Keratinocyte (primary cell): ENCODE measurements at places on chromosomes 7 and 10. TPM values are rescaled to one million over a fixed set of nuclear protein-coding genes. Genes with fewer than 3 reads are reported as not detected.

DNA sequence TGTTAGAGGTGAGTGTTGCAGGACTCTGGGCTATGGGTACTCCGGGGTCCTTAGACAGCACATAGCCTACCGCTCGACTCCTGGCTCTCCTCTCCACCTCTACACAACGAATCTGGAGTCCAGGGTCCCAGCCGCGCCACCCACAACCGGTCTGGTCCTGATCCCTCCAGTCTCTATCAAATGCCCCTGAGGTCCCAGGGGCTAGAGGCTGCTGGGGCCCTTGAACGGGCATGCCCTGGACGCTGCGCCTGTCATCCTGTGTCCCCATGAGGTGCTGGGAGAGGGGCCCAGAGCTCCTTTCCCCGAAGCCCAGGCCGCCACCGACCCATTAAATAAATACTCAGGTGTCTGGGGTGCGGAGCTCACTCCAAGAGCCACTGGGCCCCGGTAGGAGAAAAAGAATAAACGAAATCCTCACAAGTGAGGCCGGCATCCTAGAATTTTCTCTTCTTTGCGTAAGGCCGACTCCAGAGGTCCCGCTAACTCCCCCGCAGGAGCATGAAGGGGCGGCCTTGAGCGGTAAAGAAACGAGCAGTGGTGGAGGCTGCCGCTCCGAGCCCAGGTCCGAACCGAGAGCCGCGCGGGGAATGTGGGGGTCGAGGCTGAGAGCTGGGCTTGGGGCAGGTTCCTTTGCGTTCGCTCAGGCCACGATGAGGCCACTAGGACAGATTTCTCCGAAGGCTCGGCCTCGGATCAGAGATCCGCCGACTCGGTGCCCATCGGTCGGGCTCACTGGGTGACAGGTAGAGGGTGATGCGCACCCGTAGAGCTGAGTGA lies 166.7 kb downstream of the NRF1 start:
- H3K4me1 ChIP-seq: peaks cover 16% of the 10 kb centered on the region
- peaks cover 28% of the 10 kb centered on the region for H3K27me3 ChIP-seq
- peak overlapping the region; percentile 77 for H3K4me3 ChIP-seq
- H3K27ac ChIP-seq: no peak overlapping the region
- no peaks in the 10 kb centered on the region for H3K36me3 ChIP-seq

- H3K27me3 ChIP-seq: no peaks in the 10 kb centered on the region
- no peak overlapping the region for H3K4me3 ChIP-seq
- no peaks in the 10 kb centered on the region for H3K4me1 ChIP-seq
- no peaks in the 10 kb centered on the region for H3K36me3 ChIP-seq
These were observed 45.4 kb upstream of the MYO3A start for GRCh38 chr10:25888627-25889026.

DNA sequence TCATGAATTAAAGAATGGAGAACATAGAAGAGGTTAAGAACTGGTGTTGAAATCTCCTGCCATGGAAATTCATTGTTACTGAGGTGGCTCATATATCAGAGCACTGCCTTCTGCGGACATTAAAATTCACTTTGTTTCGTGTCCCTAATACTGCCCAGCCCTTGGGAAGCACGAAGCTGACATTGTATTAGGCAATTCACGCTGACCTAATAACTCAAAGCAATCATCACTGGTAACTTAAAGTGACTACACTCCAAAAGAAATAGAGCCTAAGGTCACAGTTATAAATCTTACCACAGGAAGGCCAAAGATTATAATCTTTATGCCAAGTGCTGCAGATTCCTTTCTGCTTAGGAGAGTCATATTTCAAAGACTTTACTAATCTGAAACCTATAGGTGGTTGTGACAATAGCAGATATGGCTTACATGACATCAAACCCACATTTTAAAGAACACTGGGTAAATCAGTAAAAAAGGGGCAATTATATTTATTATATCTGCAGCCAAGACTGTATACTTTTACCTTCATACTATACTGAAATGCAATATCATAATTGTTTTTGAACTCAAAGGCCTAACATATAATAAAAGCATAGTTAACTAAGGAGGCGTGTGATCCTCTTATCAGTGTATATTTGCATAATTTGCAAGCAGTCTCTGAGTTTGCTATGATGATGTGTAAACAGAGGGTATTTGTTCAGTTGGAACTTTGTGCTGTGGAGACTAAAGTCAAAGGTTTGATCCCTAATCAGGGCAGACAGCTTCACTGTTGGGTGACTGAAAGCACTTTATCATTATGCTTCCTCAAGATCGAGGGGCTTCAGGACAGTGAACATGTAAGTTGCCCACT lies 51.9 kb upstream of the CAPZA2 start:
- no peaks in the 10 kb centered on the region for H3K27me3 ChIP-seq
- peaks cover 3% of the 10 kb centered on the region for H3K4me1 ChIP-seq
- H3K4me3 ChIP-seq: no peak overlapping the region
- H3K36me3 ChIP-seq: no peaks in the 10 kb centered on the region
- no peak for DNase-seq

DNA sequence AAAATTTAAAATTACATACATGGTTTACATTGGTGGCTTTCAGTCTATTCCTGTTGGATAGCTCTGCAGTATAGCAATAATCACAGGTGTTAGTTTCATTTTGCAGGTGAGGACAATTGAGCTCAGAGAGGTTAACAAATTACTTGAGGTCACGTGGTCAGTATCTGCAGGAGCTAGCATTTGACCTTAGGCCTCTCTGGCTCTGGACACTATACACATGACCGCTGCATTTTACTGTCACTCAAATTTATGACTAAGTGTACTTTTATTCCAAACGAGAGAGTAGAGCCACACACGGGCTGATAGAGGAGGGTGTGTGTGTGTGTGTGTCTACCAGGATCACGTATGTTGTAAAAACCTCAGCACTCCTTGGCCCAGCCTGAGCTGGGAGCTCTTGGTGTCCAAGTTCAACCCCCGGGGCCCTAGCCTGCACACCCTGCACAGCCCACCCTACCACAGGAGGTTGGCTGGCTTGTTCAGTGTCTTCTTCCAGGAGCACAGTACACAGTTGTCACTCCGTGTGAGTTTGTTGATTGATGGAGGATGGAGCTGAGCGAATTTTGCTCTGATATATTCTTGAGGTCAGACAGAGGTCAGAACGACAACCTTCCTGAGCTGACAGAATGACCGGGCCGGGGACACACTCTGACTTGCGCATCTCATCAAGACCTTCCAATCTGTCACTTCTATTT lies 272.7 kb downstream of the GFRA1 start:
- H3K4me3 ChIP-seq: no peak overlapping the region
- H3K27me3 ChIP-seq: no peaks in the 10 kb centered on the region
- H3K36me3 ChIP-seq: no peaks in the 10 kb centered on the region
- no peaks in the 10 kb centered on the region for H3K4me1 ChIP-seq
- no peak overlapping the region for H3K27ac ChIP-seq

DNA sequence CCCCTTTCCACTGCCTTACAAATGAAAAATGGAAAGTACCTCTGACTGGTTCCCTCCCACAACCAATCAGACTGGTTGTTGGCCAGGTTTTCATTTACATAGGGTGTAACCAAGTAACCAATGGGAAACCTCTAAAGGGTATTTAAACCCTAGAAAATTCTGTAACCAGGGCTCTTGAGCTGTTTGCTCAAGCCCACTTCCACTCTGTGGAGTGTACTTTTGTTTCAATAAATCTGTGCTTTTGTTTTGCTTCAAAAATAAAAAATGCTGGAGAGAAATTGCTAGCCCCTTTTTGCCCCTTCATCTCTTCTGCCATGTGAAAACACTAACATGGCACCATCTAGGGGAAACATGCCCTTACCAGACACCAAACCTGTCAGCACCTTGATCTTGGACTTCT lies 129.5 kb downstream of the AHR start:
- DNase-seq: no peak
- H3K27ac ChIP-seq: no peak overlapping the region
- H3K27me3 ChIP-seq: no peaks in the 10 kb centered on the region
- H3K4me3 ChIP-seq: no peak overlapping the region
- no peaks in the 10 kb centered on the region for H3K4me1 ChIP-seq

GRCh38 chr7:367351-367901 lies 77.5 kb downstream of the FOXL3 start:
- DNase-seq: no peak
- no peak overlapping the region for H3K4me3 ChIP-seq
- peaks cover 47% of the 10 kb centered on the region for H3K4me1 ChIP-seq
- H3K36me3 ChIP-seq: no peaks in the 10 kb centered on the region

GRCh38 chr7:27590416-27590815 lies 72.3 kb downstream of the HIBADH start:
- no peak overlapping the region for H3K4me3 ChIP-seq
- H3K27ac ChIP-seq: no peak overlapping the region
- no peaks in the 10 kb centered on the region for H3K4me1 ChIP-seq
- no peak for DNase-seq
- H3K27me3 ChIP-seq: no peaks in the 10 kb centered on the region

DNA sequence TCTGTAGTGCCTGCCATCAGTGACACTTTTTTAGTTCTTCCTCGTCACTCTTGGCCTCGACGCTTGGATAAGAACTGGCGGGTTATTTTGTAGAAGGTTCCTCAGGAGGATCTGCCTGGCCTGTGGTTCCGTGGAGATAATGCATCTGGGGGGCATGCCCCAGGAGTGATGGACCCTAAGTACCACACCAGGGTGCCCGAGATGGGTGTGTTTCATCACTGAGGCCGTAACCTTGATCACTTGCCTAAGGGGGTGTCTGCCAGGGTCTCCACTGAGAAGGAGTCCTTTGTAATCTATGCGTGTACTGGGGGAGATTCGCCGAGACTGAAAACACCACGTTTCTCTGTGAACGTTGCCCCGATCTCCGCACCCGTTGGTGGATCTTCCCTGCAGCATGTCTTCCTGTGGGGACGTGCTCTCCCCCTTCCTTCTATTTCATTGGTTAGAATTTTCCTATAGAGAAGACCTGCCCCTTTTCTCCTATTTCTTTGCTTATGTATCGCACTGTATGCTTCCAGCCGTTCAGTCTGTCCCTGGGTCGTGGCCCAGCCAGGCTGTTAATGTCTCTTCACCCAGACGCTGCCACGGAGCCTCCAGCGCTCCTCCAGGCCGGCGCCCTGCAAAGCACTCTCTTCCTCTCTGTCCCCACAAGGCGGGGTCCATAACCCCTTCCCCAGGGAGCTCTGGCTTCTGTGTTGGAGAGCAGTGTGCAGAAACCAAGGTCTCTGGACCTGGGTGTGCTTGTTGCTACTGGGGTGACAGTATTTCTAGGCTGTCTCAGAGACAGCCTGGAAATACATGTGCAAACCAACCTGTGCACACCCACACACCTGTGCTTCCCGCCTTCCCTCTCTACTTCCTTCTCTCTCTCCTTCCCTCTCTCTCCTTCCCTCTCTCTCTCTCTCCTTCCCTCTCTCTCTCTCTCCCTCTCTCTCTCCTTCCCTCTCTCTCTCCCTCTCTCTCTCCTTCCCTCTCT lies 14.4 kb upstream of the DPYSL4 start:
- H3K36me3 ChIP-seq: no peaks in the 10 kb centered on the region
- no peak overlapping the region for H3K27ac ChIP-seq
- H3K27me3 ChIP-seq: peaks cover 24% of the 10 kb centered on the region
- no peak overlapping the region for H3K4me3 ChIP-seq
- H3K4me1 ChIP-seq: no peaks in the 10 kb centered on the region

PITX3 gene
- polyA plus RNA-seq: not detected in 3 replicates

SKIDA1 gene
- 0.13 to 0.44 TPM (median 0.15 TPM) in 3 replicates for polyA plus RNA-seq

GALNT17 gene
- not detected in 3 replicates for polyA plus RNA-seq
